GM20000 (cell line): ENCODE measurements at places on chromosomes 6 and 20.

- DNase-seq: no peak
These were observed 1.4 kb upstream of the BTN3A1 start for GRCh38 chr6:26400626-26401025.

- no peak for DNase-seq
These were observed 153.6 kb downstream of the VEGFA start for GRCh38 chr6:43923376-43924221.

DNA sequence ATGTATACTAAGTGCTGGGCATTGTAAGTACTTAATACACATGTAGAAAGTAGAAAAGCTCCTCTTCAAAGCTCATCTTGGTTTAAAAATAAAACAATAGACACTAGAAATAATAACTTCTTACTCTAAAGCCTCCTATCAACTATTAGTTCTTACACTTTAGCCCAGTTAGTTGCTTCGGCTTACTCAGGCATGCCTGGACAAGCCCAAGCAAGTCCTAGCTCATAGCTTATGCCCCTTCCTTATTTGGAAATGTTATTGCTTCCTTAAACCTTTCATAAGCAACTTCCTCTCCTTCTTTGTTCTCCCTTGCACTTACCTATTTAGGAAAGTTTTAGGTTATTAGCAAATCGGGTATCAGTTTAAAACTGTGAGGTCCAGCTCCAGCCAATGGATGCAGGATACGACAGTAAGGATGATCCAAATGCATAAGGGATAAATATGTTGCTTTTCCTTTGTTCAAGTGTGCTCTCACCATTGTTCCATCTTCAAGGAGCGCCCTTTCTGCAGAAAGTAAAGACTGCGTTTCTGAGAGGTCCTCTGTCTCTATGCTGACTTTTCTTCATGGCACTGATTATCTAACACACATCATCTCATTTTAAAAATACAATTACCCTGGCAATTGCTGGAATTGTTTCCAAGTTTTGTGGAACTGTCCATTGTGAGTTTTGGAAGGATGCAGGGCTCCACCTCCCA is 12.3 kb downstream of the TMEM30A start:
- DNase-seq: no peak

GRCh38 chr6:17580518-17581048 is 19.5 kb upstream of the FAM8A1 start:
- DNase-seq: no peak

- DNase-seq: no peak
These were observed 42.4 kb downstream of the HDDC2 start for GRCh38 chr6:125259354-125259736.

DNA sequence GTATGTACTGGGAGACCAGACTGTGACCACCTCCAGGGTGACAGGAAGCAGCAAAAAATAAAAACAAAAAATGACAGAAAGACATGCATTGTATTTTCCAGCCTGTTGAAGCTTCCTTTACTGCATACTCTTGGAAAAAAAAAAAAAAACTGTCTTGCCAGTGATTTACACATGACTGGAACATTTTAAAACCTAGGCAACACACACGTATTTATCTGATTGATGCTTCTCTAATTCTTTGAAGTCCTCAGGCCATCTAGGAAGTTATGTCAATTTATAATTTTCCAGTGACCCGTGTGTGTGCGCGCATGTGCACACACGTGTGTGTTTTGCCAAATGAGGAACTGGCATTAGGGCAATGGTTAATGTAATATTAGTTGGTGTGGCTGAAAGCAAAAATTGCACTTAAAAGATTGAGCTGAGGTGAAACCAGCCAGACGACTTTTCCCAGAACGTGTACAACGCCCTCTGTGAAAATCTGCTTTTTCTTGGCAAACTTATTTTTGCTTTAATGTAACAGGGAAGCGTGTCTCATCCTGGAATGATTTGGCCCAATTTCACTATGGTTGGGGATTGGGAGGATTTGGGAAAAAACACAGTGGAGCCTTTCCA is 315.2 kb downstream of the TFAP2A start:
- DNase-seq: no peak

GRCh38 chr6:43927532-43928210 is 157.7 kb downstream of the VEGFA start:
- no peak for DNase-seq

- no peak for DNase-seq
These were observed 26.2 kb downstream of the CCDC167 start for GRCh38 chr6:37473364-37474095.

GRCh38 chr6:110265273-110265672 is 85.0 kb downstream of the CDC40 start:
- DNase-seq: peak; percentile 6

DNA sequence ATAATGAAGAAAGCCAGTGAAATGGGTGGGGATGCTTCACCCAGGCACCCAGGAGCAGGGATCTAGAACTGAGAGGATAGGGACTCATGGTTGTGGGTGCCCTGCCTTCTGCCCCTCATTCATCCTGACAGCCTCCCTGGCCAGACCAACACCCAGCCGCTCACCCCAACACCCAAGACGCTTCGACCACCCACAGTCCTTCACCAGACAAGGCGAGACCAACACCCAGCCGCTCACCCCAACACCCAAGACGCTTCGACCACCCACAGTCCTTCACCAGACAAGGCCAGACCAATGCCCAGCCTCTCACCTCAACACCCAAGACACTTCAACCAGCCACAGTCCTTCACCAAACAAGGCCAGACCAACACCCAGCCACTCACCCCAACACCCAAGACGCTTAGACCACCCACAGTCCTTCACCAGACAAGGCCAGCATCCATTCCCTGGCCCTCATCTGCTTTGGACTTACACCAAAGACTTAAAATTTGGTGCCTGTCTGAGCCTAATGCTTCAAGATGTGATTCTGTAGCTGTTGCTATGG is 131.5 kb downstream of the ANKRD60 start:
- no peak for DNase-seq

DNA sequence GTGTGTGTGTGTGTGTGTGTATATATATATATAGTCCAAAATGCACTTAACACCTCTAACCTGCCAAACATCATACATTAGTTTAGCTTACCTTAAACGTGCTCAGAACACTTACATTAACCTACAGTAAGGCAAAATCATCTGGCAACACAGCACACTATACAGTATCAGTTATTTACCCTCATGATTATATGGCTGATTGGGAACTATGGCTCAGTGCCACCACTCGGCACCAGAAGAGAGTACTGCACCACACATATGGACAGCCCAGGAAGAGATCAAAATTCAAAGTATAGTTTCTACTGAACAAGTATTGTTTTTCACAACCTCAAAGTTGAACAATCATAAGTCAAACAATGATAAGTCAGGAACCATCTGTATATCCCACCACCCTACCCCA is 59.8 kb downstream of the FAXC start:
- DNase-seq: no peak

GRCh38 chr6:92922216-92922806 is 497.0 kb downstream of the EPHA7 start:
- no peak for DNase-seq

DNA sequence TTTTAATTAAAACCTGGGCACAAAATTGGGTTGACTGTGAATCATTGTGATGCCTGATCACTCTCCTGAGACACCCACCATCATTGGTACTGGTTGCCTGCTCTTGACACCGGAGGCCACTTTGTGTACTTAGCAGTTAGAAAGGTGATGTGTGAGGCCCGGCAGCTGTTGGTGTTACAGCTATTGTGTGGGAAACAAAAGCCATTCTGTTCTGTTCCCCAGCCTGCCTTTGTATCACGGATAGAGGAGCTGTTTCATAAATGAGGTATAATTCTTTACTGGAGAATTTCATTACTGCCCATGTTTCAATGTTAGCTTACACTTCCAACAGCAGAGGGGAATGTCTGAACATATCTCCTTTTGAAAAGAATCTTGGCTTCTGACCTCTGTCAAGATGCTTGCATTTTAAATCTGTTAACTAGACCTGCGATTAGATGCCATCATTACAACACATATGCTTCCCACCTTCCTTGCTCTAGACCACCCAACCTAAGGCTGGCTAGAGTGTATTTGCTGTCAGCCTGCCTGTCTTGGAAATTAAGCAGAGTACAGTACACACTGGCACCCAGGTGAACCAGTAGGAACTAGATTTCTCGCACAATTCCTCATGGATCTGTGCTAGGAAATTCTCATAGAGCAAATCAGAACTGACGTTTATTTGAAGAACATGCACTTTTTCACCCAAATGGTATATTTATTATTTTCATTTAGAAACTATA is 142.4 kb upstream of the INSM1 start:
- no peak for DNase-seq

GRCh38 chr6:114941078-114941477 is 598.3 kb upstream of the HS3ST5 start:
- DNase-seq: no peak

- no peak for DNase-seq
These were observed 176.2 kb downstream of the KLHL32 start for GRCh38 chr6:97100696-97101095.

DNA sequence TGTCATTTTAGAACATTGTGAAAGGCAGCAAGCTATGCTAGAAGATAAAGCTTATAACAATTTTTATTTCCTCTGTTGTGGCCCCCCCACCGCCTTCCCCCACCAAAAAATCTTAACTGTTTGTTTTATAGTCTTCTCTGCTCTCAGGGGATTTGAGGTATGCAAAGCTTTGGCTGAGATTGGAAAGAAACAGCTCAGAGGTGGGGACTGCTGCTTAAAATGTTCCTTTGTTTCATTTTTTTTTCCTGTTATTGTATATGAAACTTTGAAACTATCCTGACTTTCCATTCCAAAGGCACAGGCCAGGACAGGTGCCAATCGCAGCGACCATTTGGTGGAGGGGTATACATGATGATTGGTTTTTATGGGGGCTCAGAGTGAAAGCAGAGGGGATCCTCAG is 114.7 kb upstream of the PHACTR1 start:
- DNase-seq: no peak

- DNase-seq: no peak
These were observed 66.1 kb upstream of the NOX3 start for GRCh38 chr6:155521719-155522118.

GRCh38 chr6:145112711-145113148 is 622.6 kb downstream of the EPM2A start:
- DNase-seq: no peak

GRCh38 chr6:106525107-106525881 is 104.0 kb downstream of the RTN4IP1 start:
- peak; percentile 52 for DNase-seq

GRCh38 chr6:23692184-23692583 is 433.8 kb upstream of the NRSN1 start:
- DNase-seq: no peak

DNA sequence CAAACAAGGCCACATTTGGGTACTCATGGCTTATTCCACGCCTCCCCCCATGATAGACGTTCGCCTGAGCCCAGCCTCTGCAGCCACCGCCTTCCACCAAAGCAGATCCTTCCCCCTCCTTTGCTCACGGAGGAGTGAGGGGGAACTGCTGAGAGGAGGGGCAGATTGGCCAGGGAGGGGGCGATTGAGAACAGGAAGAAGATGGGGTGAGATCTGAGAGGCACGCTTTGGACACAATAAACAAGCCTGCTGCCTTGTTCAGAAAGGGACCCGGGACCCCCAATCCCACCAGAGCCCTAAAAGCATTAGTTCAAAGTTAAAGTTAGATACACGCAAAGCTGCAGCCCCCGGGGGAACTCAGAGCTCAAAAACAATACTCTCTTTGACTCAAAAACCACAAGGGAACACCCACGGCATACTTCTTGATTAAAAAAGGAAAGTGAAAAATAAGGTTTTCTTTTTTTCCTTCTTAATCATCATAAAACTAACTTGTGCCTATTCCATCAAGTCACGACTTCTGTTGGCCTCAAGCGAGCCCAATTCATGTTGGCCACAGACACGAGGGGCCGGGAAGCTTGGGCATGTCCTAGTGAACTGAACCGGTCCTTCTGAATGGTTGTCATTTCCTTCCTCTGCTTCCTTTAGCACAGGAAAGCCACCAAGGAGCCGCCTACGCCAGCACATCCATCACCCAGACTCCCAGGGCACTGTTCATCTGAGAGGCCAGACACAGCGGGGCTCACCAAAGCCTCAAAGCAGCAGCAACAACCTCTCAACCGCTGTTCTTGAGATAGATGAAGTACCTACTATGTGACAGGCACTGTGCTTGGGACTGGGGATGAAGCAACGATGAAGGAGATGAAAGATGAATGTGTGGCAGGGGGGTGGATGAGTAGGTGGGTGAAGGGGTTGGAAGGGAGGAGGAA is 44.7 kb downstream of the NFATC2 start:
- peak; percentile 78 for DNase-seq

DNA sequence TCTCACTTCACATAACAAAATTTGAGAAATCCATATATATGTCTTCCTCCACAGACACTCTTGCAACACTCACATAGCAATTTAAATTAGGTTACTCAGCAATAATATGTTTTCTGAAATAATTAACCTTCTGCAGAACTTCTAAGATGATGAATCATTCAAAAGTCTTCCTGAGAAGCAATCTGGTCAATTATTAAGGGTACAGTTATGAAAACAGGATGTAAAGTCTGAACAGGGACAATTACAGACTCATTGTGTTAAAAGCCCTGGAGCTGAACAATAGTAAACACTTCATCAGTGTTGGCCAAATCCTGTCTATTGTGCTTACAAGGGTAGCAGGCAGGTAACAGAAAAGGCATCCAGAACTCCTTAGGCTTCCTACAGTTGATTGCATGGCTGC is 75.4 kb downstream of the FILIP1 start:
- DNase-seq: no peak

DNA sequence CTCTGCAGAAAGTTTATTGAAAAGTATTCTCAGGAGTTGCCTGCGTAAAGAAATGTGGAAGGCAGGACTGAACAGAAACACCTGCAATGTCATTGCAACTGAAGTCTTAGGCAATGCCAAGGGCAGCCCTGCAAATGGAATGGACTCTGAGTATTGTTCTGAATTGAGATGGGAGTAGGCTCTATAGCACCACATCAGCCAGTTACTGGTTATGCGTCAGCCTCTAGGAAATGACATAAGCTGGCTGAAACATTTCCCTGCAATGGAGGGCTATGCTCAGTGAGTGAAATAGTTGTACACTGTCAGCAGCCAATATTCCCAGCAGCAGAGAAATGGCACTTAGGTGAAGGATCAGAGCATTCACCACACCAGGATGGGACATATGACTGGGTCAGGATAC is 13.8 kb upstream of the GJE1 start:
- DNase-seq: no peak

DNA sequence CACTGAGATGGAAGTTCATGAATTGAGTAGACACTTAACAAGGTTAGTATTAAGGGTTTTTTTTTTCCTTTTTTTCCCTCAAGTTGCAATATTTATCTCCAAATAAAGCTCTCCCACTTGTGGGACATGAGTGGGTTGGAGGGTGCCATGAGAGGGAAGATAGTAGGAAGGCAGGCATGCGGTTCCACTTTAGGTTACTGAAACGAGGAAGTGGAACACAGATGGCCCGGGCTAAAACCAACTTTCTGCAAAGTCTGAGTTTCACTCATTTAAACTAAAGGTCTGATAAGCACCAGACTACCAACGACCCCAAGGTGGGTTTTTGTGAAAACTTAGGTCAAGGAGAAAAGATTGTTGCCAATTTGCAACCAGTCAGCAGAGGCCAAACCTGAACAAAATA is 42.2 kb downstream of the TBC1D7 start:
- no peak for DNase-seq

GRCh38 chr6:127496471-127496870 is 22.7 kb downstream of the MTCL3 start:
- DNase-seq: no peak
